ENCODE measurements at places on chromosomes 11 and 22. TPM values are rescaled to one million over a fixed set of nuclear protein-coding genes. Genes with fewer than 3 reads are reported as not detected.

SCGB1D2 gene
- total RNA-seq: not detected

GRCh38 chr11:134515081-134515960 lies 103.3 kb upstream of the B3GAT1 start:
- H3K4me3 ChIP-seq: no peak overlapping the region
- no peak for DNase-seq
- no peak overlapping the region for H3K27ac ChIP-seq
- no peaks in the 10 kb centered on the region for H3K27me3 ChIP-seq
- no peaks in the 10 kb centered on the region for H3K4me1 ChIP-seq
- no peaks in the 10 kb centered on the region for H3K36me3 ChIP-seq

GRCh38 chr22:19070397-19071169 lies 51.6 kb downstream of the DGCR2 start:
- no peak overlapping the region for H3K4me3 ChIP-seq
- no peak overlapping the region for H3K27ac ChIP-seq
- H3K36me3 ChIP-seq: peaks cover 24% of the 10 kb centered on the region

- H3K4me1 ChIP-seq: no peaks in the 10 kb centered on the region
- H3K27ac ChIP-seq: no peak overlapping the region
- no peak for DNase-seq
- no peaks in the 10 kb centered on the region for H3K27me3 ChIP-seq
Measured at GRCh38 chr11:117465236-117465997, 137.8 kb downstream of the CEP164 start.

DNA sequence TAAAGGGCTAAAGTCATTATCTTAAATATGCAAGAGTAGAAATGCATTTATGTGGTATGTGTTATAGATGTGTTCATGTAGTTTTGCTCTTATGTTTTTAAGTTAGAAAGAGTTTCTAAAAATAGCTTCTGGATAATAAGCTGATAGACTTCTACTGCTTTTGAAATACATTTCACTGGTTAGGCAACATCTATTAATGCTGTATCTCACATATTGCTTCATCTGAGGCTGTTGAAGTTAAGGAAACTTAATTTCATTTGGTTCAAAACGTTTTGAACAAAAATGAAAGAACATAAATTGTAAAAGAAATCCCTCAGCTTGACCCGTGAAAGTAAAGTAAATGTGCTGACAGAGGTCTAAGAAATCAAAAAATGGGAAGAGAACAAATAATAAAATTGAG lies 164.0 kb upstream of the CTSC start:
- H3K4me3 ChIP-seq: no peak overlapping the region
- DNase-seq: no peak
- H3K27ac ChIP-seq: no peak overlapping the region
- H3K36me3 ChIP-seq: no peaks in the 10 kb centered on the region
- H3K27me3 ChIP-seq: peaks cover 4% of the 10 kb centered on the region
